ENCODE measurements at places on chromosomes 7 and 10.

GRCh38 chr10:35635576-35635975 is 6.5 kb downstream of the FZD8 start:
- DNase-seq: peak; percentile 26

GRCh38 chr7:35645691-35646090 is 49.2 kb downstream of the HERPUD2 start:
- DNase-seq: no peak

DNA sequence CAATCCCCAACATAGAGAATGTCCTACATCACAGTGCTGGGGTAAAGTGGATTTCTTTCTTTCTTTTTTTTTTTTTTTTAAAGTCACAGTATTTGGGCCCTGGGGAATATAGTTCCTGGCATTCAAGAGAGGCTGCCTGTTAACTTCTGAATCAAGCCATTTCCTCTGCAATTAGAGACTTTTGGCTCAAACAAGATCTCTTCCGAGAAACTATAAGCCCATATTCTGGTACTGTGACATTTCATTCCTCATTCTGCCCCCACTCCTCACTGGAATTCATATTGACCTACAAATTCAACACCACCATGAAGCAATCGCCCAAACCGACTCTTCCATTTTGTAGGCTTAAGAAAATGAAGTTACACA is 187.4 kb downstream of the PHTF2 start:
- no peak for DNase-seq

GRCh38 chr7:115549910-115550309 is 480.7 kb downstream of the TFEC start:
- no peak for DNase-seq

- no peak for DNase-seq
Observed at GRCh38 chr10:33547976-33548375, 213.5 kb upstream of the NRP1 start.

DNA sequence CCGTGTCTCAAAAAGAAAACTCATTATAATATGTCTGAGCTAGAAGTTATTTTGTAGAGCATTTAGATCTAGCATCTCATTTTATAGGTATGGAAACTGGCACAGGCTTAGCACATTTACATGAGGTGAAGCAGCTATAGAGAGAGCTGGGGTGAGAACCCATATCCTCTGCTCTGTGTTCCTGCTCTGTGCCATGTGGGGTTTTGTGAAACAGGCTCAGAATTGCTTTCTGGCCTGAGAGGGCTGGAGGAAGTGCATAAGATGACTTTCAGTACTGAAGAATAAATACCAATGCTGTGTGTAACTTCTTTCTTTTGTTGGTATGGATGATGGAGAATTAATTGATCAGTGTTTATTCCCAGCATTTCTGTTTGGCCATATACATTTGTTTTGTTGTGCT is 159.1 kb downstream of the LRRC4 start:
- DNase-seq: no peak

- DNase-seq: no peak
Observed at GRCh38 chr10:88042160-88043100, 179.0 kb downstream of the PTEN start.

DNA sequence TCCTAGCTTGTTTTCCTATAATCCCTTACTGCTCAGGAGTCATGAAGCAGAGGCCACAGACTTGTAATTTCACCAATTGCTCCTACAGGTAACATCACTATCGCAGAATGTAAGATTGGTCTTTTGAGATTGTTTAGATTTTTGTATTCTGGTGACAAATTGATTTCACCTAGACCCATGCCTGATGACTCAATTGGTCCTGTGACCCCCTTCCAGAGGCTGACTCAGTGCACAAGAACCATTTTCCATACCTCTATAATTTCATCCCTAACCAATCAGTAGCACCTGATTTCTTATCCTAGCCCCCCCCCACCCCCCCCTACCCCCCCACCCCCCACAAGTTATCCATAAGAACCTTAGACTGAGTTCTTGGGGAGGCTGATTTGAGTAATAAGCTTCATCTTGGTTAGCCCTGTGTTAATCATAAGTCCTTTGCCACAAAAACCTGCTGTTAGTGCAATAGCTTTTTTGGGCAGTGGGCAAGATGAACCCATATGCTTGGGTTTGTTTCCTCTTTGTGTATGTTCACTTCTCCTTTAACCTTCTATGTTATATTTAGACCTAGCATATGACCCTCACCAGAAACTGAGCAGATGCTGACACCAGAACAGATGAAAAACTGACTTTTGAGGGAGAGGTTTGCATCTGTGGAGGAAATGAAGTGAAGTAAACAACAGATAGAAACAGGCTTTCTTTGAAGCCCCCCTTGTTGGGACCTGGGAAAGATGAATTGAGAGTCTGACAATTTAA is 187.1 kb downstream of the KIF20B start:
- no peak for DNase-seq

DNA sequence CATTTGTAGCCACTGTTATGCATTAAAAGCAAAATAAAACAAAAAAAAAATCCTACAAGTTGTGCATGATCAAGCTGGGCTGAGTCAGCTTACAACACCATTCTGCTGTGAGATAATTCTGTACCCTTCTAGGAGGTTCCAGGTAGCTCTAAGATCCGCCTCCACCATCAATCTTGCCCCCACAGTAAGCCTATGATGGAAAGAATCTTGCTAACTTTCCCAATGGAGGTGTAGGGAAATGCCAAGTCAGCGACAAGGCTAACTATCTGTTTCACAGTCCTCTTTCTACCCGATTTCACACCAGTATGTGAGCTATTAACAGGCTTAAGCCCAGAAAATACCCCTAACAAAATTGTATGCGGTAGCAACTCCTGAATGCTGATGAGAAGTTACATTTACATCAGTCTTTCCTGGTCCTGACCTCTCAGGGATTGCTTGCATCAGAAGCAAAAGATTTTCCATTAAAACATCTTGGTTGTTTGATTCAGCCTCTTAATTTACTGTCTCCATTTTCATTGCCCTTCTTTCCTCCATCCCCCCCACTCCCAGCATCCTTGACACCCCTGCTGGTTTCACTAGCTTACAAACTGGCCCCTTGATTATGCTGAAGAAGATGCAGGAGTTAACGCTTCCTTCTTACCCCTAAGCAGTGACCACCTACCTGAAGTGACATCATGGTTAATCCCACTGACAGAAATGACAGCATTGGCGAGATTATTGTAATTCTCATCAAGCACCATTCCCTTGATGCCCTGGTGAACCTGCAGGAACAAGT is 27.8 kb downstream of the CPN1 start:
- no peak for DNase-seq

GRCh38 chr7:19442016-19442785 is 266.6 kb downstream of the POLR1F start:
- no peak for DNase-seq

DNA sequence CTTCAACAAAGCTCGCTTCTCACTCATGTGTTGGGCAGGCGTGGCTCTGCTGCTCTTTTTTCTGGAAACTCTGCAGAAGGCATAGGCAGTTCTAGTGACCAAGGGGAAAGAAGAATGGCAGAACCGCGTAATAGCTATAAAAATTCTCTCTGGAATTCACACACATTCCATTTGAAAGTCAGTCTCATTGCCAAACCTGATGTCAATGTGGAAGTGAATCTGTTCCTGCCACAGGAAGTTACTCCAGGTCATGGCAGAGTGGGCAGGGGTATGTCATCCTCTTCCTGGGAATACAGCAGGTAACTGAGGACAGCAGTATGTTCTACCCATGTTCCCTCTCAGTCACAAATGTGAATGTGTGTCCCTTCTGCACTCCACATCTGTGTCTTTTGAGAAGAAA is 8.2 kb upstream of the PAXIP1 start:
- no peak for DNase-seq

DNA sequence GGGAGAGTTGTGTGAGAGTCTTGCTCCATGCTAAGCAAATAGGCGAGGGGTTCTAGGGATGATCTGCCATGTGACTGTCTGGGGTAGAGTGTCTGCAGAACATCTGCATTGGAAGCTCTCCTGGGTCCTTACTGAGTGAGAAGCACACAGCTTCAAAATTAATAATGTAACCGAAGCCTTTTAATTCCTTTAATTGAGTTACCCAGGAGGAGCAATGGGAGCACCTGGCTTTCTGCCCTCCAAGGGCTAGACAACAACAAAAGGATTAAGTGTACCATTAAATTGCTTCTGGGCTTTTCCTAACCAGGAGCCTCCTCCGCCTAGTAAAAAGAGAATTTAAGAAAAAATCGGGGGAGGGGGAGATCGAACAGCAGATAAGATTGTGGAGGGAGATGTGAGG is 102.0 kb upstream of the TBX20 start:
- no peak for DNase-seq

All from activated naive CD4-positive, alpha-beta T cell treated with Interleukin-2 at 50 U/mL for 16 hours (primary cell).